NCI-H524 treated with DMSO at 0.1 percent for 48 hours (cell line): ENCODE measurements at places on chromosomes 6 and 20.

GRCh38 chr20:47320990-47321805 lies 35.3 kb downstream of the ZMYND8 start:
- no peak for DNase-seq

GRCh38 chr6:32867022-32867477 lies 13.1 kb downstream of the PSMB9 start:
- DNase-seq: no peak

- no peak for DNase-seq
These were observed 58.7 kb downstream of the AGPAT4 start for GRCh38 chr6:161215193-161215592.

GRCh38 chr6:103367212-103367611 lies 1492.5 kb downstream of the HACE1 start:
- peak; percentile 49 for DNase-seq

- DNase-seq: no peak
These were observed 174.9 kb downstream of the PLCB1 start for GRCh38 chr20:8306937-8307336.

DNA sequence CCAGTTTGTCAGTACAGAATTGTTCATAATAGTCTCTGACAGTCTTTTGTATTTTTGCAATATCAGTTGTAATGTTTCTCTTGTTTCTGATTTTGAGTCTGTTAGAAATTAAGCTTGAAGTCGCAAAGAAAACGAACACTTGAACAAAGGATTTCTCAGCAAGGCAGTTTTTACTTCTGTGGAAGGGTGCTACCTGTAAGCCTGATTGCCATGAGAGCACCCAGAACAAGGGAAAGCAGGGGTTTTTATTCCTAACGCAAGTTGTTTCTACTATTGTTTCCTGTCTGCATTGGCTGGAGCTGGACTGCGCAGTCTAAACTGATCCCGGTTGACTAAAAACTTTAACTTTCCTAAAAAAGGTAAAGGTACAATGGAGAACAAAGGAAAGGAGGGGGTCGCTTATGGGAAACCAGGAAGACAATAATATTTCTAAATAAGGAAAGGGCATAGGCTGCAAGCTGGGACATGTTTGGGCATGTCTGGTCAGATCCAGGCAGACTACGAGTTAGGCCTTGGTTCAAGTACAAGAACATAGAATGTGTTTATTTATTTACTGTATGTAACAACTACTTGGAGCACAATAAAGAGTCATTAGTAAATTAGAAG lies 28.5 kb downstream of the HLA-B start:
- no peak for DNase-seq

DNA sequence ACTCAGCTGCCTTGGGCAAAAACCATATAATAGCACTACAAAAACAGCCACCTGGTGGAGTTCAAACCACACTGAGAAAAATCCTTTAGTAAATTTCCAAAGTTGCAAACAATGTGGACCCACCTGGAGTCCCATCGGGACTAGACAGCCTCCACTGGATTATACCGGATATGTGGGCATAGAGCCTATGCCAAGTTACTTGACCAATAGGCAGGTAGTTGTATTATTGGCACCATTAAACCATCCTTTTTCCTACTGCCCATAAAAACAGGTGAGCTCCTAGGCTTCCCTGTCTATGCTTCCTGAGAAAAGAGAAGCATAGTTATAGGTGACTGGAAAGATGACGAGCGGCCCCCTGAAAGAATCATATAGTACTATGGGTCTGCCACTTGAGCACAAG lies 51.7 kb upstream of the ADGRF4 start:
- no peak for DNase-seq

DNA sequence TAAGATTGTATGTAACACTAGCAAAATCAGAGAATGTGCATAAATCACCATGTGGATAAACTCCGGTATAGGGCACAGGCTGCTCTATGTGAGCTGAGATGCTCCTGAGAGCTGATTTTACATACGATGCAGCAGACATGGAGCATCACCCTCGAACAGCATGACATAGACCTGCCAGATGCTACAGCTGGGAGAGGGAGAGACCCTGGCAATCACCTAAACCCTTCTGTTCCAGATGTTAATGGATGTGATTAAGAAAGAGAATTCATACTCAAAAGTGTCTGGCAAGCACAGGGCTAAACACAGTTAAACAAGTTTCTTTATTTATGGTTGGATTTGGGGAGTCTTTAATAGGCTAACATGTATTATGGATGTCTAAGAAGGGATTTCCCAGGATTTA lies 157.0 kb downstream of the CLIC5 start:
- DNase-seq: no peak

GRCh38 chr6:90284236-90285041 lies 12.2 kb downstream of the BACH2 start:
- no peak for DNase-seq

GRCh38 chr20:49659056-49659455 lies 54.6 kb downstream of the B4GALT5 start:
- DNase-seq: peak; percentile 100

DNA sequence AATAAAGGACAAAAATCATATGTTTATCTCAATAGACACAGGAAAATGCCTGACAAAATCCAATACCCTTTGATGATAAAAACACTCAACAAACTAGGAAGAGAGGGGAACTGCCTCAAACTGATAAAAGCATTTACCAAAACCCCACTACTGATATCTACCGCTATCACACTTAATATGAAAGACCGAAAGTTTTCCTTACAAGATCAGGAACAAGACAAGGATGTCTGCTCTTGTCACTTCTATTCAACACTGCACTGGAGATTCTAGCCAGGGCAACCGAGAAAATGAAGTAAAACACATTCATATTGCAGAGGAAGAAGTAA lies 25.1 kb downstream of the GZF1 start:
- no peak for DNase-seq

DNA sequence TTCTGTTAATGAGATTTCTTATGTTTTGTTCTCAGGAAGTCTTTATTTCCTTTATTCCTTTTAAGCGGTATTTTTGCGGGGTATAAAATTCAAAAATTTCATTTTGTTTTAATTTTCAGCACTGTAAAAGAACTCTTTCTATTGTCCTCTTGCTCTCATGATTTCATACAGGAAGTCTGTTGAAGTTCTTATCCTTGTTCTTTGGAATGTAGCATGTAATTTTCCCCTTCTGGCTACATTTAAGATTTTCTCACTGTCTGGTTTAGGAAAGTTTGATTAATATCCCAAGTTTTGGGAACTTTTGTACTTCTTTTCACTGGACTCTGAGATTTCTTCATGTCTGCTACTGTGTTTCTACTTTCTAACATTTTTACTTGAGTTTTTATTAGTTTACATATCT lies 581.4 kb upstream of the GJE1 start:
- no peak for DNase-seq

DNA sequence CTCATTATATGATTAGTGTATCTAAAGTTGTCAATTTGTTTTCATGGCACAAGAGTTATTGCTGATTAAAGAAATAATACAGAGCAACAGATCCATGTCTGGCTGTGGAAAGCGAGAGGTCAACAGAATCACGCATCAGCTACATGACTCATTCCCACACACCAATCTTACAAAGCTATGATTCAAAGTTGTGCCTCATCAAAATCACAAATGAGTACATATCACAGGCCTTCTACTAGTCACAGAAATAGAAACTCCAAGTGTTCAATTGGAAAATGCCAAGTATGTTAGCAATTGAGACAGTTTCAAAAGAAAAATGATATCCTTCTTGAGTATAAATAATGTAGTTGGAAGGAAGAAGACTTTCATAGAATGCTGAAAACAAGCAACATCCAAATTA lies 57.8 kb upstream of the NKAIN2 start:
- no peak for DNase-seq

GRCh38 chr6:82208913-82209312 lies 38.6 kb downstream of the IBTK start:
- no peak for DNase-seq

DNA sequence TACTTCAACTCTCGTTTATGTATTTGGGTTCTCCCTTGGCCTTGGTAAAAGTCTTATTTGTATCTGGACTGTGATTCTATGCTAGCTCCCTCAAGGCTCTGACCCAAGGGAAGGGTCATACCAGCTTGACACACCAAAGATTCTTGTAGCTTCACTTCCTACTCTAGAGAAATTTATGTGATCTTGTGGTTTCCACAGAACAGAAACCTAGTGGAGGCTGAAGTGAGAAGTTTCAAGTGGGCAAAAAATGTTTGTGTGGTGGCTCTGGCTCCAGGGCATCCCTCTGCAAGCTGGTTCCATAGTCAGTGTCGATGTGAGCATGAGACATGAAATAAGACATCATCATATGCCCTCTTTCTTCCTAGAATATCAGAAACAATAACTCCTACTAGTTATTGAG lies 48.1 kb upstream of the TNFRSF21 start:
- DNase-seq: no peak

DNA sequence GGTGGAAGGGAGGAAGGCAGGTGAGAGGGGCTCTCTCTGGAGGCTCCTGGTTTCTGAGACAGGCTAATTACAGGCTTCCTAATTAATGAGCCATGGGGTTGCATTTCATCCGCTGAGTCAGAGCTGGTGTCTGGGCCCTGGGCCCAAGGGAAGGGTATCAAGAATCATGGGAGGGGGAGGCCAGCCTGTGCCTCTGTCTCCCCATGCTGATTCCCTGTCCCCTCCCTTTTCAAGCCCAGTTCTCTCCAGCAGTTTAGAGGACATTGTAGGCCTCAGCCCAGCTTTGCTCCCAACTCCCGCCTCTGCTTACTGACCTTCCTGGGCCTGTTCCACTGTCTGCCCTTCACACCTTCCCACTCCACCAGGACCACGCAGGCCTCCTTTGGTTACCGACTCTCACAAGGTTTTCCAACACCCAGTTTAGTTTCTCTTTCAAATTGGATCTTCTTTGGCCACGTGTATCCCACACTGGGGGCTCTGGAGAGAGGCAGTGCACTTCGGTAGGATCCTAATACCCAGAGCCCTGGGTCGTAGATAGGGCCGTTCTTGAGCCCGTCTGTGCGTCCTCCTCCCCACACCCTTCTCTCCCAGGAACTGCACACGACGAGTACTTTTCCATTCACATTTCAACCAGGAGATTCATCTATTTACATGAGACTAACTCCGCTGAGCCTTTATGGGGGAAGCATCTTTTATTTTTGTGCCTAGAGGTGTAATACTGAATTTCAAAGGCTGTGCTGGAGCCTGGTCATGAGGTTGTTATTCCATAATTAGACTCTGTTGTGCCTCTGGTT lies 18.2 kb upstream of the AVP start:
- DNase-seq: no peak

GRCh38 chr6:11703725-11704124 lies 74.9 kb downstream of the ADTRP start:
- DNase-seq: peak; percentile 15

- no peak for DNase-seq
These were observed 156.9 kb downstream of the MAFB start for GRCh38 chr20:40532103-40532502.
